CD8-positive, alpha-beta memory T cell (primary cell): ENCODE measurements at places on chromosomes 12 and 14.

DNA sequence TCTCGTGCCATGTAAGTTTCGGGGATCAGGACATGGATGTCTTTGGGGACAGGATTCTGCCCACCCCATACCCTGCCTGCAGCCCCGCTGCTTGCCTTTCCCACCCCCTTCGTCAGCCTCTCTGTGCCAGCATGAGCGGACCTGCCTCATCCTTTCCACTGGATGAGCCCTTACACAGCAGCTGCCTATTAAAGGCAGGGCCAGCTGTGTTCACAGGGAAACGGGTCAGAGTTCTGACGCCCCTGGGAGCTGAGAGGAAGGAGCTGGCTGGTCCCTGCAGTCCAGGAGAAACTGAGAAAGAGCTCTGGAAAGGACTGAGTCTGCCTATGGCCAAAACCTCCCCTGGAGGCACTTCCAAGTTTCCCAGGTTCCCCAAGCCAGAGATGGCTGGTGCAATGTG, 83.5 kb upstream of the NCOR2 start:
- H3K27me3 ChIP-seq, result no peaks in the 10 kb centered on the region
- H3K27ac ChIP-seq, result no peak overlapping the region
- H3K36me3 ChIP-seq, result no peaks in the 10 kb centered on the region

- DNase-seq, result no peak
- no peaks in the 10 kb centered on the region for H3K36me3 ChIP-seq
- no peak overlapping the region for H3K4me3 ChIP-seq
- H3K27ac ChIP-seq, result no peak overlapping the region
These were observed 54.4 kb downstream of the PELI2 start for GRCh38 chr14:56172571-56172971.

GRCh38 chr12:88650715-88651114, 70.4 kb upstream of the KITLG start:
- no peaks in the 10 kb centered on the region for H3K4me1 ChIP-seq
- no peak for DNase-seq
- H3K27ac ChIP-seq, result no peak overlapping the region
- no peak overlapping the region for H3K4me3 ChIP-seq
- no peaks in the 10 kb centered on the region for H3K27me3 ChIP-seq
- no peaks in the 10 kb centered on the region for H3K36me3 ChIP-seq

GRCh38 chr14:65096323-65097089, 5.8 kb downstream of the MAX start:
- H3K36me3 ChIP-seq, result peaks cover 24% of the 10 kb centered on the region
- peak overlapping the region; percentile 16 for H3K4me3 ChIP-seq
- no peaks in the 10 kb centered on the region for H3K27me3 ChIP-seq
- H3K4me1 ChIP-seq, result peaks cover 80% of the 10 kb centered on the region
- DNase-seq, result no peak

DNA sequence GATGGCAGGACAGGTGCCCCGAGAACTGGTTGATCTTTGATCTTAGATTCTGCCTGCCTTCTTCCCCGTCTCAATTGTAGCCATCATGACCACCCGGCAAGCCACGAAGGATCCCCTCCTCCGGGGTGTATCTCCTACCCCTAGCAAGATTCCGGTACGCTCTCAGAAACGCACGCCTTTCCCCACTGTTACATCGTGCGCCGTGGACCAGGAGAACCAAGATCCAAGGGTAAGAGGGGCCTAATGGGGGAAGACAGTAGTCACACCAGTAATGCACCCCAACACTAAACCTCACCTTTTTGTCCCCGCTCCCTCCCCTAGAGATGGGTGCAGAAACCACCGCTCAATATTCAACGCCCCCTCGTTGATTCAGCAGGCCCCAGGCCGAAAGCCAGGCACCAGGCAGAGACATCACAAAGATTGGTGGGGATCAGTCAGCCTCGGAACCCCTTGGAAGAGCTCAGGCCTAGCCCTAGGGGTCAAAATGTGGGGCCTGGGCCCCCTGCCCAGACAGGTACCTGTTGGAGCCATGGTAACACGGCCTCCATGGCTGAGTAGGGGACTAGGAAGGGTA, 556 bp downstream of the TROAP start:
- no peak for DNase-seq
- peak overlapping the region; percentile 79 for H3K4me3 ChIP-seq
- H3K27me3 ChIP-seq, result no peaks in the 10 kb centered on the region
- peaks cover 14% of the 10 kb centered on the region for H3K4me1 ChIP-seq
- peak overlapping the region; percentile 77 for H3K27ac ChIP-seq
